ENCODE measurements at places on chromosomes 4 and X. TPM values are rescaled to one million over a fixed set of nuclear protein-coding genes. Genes with fewer than 3 reads are reported as not detected.

The CYLC1 gene
- not detected for total RNA-seq

- DNase-seq, result peak; percentile 26
Observed at GRCh38 chr4:139550724-139551429, 5.1 kb downstream of the SETD7 start.

The CT55 gene
- total RNA-seq, result not detected

GRCh38 chrX:119071381-119071780, 1.4 kb upstream of the CT47C1 start:
- no peak for DNase-seq

GRCh38 chrX:17474892-17475291, 99.9 kb downstream of the NHS start:
- DNase-seq, result no peak

The VCX gene
- not detected for total RNA-seq

The RIPPLY1 gene
- total RNA-seq, result not detected

DNA sequence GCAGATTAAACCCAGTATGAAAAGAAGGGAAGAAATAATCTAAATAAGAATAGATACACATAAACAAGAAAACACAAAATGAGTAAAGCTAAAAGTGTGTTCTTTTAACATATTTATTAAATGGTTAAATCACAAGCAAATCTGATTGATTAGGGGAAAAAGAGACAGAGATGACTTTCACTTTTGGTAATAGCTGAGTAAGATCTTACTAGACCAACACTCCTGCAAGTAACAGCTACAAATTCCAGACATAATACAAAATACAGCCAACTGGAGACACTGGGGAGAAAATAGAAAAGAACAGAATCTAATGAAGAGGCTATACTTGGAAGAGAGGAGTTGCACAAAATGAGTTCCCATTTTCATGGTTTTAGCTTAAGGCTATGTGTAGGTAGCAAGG, 33.5 kb downstream of the OR13H1 start:
- DNase-seq, result no peak

- no peak for DNase-seq
Observed at GRCh38 chr4:170691168-170691567, 601.4 kb upstream of the AADAT start.

DNA sequence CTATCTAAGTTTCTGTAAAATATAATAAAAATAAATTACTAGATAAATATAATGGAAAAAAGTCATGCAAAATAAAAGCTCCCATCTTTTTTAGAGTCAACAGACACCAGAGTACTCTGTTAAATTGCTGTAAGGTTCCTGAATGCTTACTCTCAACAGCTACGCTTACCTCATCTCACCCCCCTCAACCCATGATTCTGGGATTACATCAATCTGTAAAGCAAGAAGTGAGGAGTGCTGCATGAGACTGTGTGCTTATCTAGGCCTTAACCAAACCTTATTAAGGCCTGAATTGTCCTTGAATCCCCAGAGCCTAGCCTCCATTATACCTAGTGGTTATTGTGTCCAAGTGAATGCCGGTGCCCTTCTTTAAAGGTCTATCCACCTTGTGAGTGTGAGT, 735.8 kb downstream of the RPA4 start:
- no peak for DNase-seq

GRCh38 chr4:101835121-101835904, 44.8 kb downstream of the BANK1 start:
- peak; percentile 19 for DNase-seq

DNA sequence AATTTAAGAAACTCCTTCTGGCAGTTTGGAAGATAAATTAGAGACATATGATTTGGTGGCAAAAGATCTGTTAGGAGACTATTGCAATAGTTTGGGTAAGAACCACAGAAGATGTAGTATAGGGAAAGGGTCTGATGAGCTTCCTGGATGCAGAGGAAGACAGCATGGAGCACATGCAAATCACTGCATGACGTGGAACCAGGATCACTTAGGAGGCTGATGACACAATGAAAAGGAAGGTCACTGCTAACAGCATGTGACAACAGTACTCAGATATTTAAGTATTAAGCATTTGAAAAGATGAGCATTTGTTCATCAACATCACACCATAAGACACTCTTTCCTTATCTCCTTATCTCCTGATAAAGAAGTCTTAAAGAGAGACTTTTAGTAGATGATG, 167.8 kb upstream of the LDB2 start:
- DNase-seq, result no peak

DNA sequence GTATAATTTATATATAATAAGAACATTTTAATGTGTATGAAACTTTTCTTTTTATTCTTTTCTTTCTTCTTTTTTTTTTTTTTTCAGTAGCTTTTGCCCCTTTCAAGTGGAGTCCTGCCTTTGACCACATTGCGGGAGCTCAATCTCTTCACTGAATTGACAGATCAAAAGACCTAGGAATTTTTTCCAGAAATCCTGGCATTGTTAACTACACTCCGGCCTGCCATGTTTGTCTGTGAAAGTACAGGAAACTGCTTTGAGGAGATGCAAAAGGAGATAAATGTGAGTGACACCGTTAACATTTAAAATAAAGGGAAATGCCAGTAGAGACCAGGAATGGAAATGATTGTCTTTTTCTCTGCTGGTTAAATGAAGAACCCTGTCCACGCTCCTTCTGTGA, 159.3 kb upstream of the VCX3A start:
- DNase-seq, result no peak

The SHISA3 gene
- total RNA-seq, result 12.0 TPM

The ANOS1 gene
- 0.55 TPM for total RNA-seq

- peak; percentile 15 for DNase-seq
Observed at GRCh38 chrX:50202539-50202938, 1.7 kb upstream of the AKAP4 start.

The FAM184B gene
- total RNA-seq, result not detected

- no peak for DNase-seq
Observed at GRCh38 chr4:53009824-53010223, 147.7 kb downstream of the RASL11B start.

The NSG1 gene
- total RNA-seq, result 1.0 TPM

DNA sequence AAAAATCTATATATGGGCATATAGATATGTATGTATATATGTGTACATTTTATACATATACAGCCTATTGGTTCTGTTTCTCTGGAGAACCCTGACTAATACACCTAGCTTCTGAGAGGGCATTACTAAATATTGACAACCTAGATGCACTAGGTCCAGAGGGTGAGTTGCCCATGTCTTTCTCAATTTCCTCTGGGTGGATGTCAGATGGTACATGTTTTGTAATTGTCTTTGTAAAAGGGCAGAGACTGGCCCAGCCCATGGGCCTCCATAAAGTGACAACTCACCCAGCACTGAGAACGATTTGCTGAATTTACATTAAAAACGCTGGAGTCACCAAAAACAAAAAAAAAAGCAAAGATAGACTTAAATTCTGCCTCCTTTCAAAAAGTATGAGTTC, 198.5 kb upstream of the FAM241A start:
- DNase-seq, result no peak

GRCh38 chr4:1460967-1461868, 55.0 kb upstream of the NKX1-1 start:
- DNase-seq, result no peak

DNA sequence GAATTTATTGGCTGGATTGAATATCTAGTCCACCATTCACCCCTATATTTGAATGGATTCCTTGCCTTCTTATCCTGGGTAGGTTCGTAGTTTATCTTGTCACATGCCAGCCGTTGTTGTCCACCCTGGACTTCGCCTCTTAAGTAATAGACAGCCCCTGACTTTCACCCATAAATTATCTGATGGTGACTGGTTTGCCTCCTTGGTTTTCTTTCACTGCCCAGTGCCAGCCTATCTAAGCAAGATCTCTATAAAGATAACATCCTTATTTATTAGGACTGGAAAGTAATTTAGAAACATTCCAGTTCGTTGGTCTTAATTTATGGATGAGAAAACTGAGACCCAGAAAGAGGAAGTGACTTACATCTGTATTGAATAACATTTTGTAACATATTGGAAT, 410.3 kb downstream of the RPA4 start:
- no peak for DNase-seq

DNA sequence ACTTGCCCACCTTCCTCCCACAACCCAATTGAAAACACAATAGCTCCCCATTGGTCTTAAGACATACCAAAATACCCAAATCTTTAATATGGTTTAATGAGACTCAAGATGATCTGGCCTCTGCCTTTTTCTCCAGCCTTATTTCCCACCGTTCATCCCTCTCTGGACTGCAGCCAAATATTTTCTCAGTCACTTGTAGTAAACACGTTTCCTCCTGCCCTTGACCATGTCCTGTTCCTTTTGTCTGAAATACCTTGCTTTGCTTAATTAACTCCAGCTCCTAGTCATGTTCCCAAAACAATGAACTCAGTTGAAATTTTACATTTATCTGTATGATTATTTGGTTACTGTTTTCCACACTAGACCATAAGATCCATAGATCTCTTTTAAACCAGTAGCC, 8.4 kb upstream of the NUP54 start:
- DNase-seq, result peak; percentile 75

The MAGEB2 gene
- not detected for total RNA-seq

- DNase-seq, result no peak
Observed at GRCh38 chr4:84826681-84827080, 139.8 kb downstream of the WDFY3 start.

The GPR173 gene
- 11.3 TPM for total RNA-seq

The TECRL gene
- not detected for total RNA-seq

GRCh38 chrX:26286836-26287235, 70.9 kb downstream of the MAGEB5 start:
- DNase-seq, result no peak

GRCh38 chr4:109251396-109251795, 51.1 kb downstream of the COL25A1 start:
- no peak for DNase-seq

DNA sequence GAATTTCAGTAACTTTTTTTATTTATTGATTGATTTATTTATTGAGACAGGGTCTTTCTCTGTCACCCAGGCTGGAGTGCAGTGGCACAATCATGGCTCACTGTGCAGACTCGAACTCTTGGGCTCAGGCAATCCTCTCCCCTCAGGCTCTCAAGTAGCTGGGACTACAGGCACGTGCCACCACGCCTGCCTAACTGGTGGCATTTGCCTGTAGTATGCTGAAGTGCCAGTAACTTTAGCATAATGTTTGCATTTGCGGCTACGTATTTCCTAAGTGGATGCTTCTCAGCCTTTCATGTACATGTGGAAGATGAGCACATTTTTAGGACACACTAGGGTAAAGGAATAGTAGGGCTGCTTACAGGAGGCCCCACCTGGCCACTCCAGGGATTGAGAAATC, 45.3 kb upstream of the ATXN3L start:
- no peak for DNase-seq

DNA sequence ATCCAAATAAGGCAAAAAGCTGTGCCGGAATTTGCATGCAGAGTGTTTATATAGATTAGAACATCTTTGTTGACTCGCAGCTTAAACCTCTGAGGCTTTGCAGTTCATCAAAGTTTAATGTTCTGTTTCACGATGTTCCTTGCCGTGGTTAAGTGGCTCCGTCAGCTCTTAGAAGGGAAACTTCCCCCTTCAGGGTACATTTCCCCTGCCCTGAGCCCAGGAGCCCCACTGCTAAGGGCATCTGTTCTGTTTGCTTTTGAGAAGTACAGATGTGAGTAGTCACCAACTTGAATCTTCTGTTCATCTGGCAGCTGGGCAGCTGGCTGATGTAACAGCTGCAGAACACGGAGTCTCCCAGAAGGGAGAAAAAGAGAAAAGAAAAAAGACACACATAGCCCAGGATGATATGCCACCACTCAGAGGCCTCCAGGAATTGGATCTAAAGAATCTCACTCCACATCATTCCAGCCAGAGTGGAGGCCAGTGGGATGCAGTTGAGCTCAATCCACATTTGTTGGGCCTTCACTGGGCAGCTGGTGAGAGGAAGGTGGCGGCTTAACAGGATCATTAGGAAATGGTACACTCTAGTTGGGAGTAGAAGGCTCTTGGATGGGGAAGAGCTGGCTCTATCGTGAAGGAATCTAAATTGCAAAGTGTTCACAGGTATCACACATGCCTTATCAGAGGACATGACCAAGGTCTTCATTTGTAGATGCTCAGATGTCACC, 178.7 kb upstream of the RBPJ start:
- no peak for DNase-seq

The AR gene
- total RNA-seq, result 16.0 TPM

- no peak for DNase-seq
Observed at GRCh38 chr4:107993969-107994368, 4.3 kb downstream of the HADH start.

The DRP2 gene
- 0.78 TPM for total RNA-seq

The ANXA3 gene
- total RNA-seq, result 78.4 TPM

DNA sequence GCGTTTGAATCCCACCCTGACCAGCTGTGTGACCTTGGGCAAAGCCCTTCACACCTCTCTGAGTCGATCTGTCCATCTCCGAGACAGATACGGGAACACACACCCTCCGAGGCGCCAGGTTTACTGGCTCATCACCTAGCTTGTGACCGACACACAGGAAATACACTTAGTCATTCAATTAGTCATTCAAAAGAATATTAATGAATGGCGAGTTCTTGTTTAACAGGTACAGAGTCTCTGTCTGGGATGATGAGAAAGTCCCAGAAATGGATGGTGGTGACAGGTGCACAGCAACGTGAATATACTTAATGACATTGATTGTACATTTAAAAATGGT, 80.6 kb downstream of the PPP2R2C start:
- DNase-seq, result no peak

DNA sequence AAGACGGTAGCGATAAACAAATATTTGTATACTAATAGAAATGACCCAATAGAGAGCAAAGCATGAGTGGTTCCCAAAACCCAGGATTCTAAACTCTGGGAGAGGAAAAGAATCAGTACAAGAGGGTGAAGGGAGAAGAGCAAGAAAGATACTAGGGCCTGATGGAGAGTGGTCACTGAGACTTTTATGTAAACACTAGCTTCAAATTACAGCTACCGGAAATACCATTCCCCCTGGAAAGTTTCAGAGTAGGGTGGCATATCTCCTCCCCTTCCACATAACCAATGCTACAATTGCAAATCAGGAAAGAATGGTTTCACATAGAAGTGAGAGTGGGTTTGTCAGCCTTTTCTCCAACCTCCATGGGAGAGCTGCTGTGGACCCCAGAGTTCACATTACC, 77.1 kb downstream of the EIF4E start:
- DNase-seq, result no peak

DNA sequence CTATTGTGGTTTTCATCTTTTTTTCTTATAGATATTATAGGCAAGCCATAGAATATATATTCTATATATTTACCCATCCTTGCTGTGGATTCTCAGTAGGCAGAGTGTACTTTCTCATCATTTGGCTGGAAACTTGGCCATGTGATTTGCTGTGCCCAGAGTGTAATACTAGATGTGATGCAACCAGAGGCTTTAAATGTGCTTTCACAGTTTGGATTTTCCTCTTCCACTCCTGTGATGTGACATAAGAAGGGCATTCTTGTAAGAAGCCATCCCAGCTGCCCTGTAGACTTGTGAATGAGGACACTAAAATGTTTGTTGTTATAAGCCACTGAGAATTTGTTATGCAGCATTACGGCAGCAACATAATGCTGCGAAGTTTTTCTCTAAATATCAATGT, 10.4 kb upstream of the HPGDS start:
- no peak for DNase-seq

- no peak for DNase-seq
Observed at GRCh38 chr4:39883646-39884045, 94.1 kb downstream of the PDS5A start.

The ENPEP gene
- not detected for total RNA-seq

GRCh38 chr4:138802499-138802898, 213.1 kb upstream of the NOCT start:
- DNase-seq, result no peak

GRCh38 chrX:73214426-73215094, at the start of gene NAP1L2:
TSS of gene NAP1L2 (minus strand) at chrX:73214851. CDS start at chrX:73214492, 359 bp downstream.
- DNase-seq, result peak; percentile 17

Data from endothelial cell of umbilical vein (primary cell).